Dorsolateral prefrontal cortex (tissue), 122 donors: ENCODE measurements at places on chromosomes 7 and 10.

GRCh38 chr10:3474266-3474665 is 301.7 kb upstream of the PITRM1 start:
- no peak for DNase-seq

GRCh38 chr10:75935650-75936400 is 504.4 kb downstream of the LRMDA start:
- DNase-seq: no peak

DNA sequence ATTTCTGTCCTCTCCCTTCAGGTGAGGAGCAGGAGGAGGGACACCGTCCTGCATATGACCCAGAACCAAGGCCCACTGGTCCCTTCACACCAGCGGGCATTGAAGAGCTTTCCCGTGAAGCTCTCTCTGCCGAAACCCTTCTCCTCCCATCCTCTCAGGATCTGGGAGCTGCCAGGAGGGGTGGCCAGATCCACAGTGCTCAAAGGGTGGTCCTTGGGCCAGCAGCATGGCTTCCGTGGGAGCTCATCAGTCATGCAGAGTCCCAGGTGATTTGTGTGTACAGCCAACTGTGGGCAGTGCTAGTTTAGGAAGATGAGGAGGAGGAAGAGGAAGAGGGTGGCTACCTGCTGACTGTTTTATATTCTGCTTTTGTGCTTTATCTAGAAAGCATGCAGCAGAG is 28.4 kb downstream of the CNPY1 start:
- DNase-seq: no peak

DNA sequence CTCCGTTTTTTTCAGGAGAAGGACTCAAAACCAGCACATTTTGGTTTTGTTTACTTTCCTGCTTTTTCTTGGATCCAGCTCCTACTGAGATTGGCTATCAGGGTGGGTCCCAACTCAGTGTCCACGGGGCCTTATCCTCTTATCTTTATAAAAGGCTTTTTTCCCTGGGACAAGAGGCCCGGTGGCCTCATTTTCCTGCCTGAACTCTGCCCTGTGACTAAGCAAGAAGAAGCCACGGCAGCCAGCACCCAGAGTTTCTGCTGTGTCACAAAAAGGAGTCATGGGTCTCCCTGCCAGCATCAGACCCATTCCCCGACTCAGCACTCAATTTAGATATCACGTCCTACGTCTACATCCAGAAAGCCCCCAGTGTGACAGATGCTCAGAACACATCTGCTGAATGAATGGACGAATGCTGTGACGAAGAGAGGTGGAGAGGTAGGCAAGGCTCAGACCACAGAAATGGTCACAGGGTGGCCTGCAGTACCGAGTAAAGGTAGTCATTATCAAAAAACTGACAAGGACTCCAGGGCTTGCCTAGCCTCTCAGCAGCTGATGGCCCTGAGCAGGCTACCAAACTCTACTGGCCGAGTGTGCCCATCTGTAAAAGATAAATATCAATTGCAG is 16.7 kb downstream of the DLG5 start:
- no peak for DNase-seq

DNA sequence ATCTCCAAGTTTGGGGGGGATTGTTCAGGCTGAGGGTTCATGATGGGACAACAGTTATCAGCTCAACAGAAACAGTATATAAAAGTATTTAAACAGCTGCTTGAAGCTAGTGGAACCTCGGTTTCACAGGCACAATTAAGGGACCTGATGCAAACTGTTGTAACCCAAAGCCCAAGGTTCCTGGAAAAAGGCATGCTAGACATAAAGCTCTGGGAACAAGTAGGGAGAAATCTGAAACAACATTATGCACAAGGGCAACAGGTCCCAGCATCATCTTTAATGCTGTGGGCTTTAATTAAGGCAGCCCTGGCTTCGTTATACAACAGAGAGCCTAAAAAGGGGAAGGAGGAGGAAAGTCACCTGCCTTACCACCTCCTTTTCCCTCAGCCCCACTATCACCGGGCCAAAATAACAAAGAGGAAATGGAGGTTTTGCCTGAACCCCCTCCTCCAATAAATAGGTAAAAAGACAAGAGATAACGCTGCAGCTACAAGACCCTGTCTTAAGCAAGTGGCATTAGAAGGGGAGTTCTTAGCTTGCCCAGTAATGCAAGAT is 83.2 kb upstream of the GPR22 start:
- DNase-seq: no peak
